B cell (primary cell): ENCODE measurements at places on chromosomes 6 and 20. TPM values are rescaled to one million over a fixed set of nuclear protein-coding genes. Genes with fewer than 3 reads are reported as not detected.

DNA sequence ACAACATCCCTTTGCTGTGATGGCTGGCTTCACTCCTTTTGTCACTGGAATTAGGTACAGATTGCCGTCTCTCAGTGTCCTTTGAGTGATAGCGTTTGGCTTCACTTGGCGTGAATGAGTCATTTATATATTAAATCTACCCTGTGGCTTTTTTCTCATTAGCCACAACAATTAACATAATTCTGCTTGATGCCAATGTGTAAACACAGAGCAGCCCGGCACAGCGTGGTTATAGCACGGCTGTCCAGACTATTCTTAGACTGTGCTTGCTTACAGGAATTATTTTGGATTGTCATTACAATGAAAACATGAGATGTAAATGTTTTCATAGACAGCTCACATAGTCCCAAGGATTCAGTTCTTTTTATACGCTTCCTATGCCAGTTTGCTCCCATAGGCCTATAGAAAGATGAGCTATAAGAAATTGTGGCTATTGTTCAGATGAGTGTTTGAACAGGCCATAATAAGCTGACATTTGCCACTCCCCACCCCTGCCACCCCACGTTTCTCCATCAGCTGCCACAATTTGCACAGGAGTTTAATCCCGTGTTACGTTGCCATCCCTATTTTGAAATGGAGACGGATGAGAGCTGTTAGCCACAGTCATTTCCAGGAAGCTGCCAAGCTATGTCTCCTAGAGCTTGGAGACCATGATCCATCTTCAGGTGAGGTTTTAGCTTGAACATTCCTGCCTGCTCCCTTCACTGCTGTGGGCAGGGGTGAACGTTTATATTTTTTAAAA is 65.9 kb downstream of the PPP1R14C start:
- DNase-seq: no peak

- DNase-seq: peak; percentile 82
Measured at GRCh38 chr6:29737707-29738630, 14.7 kb downstream of the HLA-F start.

PLCB4 gene
- not detected in 2 replicates for total RNA-seq

GRCh38 chr20:34322267-34323105 is 19.3 kb upstream of the AHCY start:
- no peak for DNase-seq

GRCh38 chr20:59314997-59315396 is 14.6 kb downstream of the EDN3 start:
- no peak for DNase-seq

GRCh38 chr6:11848852-11849731 is 70.5 kb upstream of the ADTRP start:
- no peak for DNase-seq

- peak; percentile 46 for DNase-seq
Measured at GRCh38 chr20:38723848-38724625, at the start of gene SLC32A1. Gene SLC32A1, plus strand, starts transcription at chr20:38724486. Its CDS starts 239 bp downstream, at chr20:38724725.

GRCh38 chr6:68994521-68994920 is 359.4 kb downstream of the ADGRB3 start:
- DNase-seq: no peak

DNA sequence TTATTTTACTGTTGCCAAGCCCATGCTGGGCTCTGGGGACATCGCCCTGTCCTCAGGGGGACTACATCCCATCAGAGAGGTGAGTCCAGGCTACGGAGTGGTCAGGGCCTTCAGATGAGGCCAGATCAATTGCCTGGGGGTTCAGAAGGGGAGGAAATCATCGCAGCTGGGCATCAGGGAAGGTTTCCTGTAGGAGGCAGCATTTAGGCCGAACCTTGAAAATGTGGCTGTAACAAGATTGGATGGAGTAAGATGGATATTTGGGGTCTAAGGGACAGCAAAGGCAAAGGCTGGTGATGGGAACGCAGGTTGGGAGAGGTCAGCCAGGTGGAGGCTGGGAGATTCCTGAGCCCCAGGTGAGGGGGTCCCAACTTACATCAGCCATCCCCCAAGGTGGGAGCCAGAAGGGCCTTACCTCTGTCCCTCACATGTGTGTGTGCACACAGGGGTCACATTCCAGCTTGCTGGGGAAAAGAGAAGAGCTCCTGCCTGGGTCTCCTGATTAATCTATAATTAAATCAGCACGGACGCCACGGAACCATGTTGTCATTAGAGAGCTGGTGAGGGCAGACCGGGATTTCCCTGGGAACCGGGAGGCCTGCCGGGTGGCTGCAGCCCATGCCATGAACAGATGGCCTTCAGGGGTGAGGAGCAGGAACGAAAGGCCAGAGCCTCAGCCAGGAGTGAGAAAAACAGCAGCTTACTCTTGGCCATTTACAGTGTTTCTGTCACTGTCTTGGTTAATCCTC is 30.5 kb upstream of the DLGAP4 start:
- no peak for DNase-seq

GRCh38 chr20:34604980-34605788 is 46.7 kb downstream of the MAP1LC3A start:
- DNase-seq: no peak

KCNK15 gene
- total RNA-seq: 0.17 TPM in 1 of 2 replicates, not detected in the other

DNA sequence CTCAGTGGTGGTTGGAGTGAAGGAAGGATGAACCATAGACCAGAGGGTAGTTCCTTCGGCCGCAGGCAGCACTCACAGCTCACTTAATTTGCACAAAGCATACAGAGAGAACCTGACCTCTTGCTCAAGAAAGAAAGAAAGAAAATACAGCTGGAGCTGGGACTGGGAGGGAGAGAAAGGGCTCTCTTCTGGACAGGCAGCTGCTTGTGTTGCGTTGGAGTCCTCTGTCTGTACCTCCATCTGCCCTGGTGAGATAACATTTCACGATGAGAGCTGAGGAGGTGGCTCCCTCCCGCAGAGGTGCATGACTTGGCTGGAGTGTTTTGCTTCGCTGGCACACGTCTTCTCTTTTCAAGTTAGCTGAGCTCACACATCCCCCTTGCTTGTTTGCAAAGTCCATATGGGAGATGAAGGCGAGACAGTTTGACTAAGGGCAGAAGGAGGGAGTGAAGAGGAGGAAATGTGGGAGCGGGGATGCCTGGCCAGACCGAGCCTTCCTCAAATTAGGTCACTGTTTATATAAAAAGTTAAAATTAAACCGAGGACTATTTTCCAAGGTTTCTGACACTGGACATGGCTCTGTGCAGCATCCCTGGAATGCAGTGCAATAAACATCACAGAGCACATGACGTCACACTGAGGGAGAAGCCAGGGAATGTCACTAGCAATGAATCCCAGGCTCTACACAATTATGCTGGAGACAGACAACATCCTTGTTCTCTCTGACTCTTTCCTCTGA is 359.4 kb downstream of the CD83 start:
- no peak for DNase-seq

MCCD1 gene
- total RNA-seq: not detected in 2 replicates

DNA sequence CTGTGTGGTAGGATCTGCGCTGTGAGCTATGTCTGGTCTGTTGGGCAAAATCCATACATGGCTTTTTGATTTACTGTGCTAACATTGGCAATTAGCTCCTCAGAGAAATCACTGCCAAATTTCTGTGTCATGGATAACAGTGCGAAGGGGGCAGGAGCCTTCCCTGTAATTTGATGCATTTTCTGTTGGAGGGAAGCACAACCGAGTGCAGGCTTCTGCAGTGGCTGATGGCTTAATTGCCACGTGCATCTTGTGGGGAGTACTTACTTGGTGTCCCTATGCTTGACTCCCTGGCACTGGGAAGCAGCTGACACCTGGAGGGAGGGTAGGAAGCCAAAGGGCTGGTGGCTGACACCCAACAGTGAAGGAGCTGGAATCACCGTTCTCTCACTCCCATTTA is 99.3 kb upstream of the PROKR2 start:
- no peak for DNase-seq

MED23 gene
- 55.4 and 57.1 TPM in 2 replicates for total RNA-seq

GRCh38 chr6:81476881-81477280 is 275.6 kb downstream of the TENT5A start:
- no peak for DNase-seq

- no peak for DNase-seq
Measured at GRCh38 chr20:9256393-9256792, 187.5 kb downstream of the PLCB4 start.

GRCh38 chr6:13101985-13102384 is 226.4 kb downstream of the TBC1D7 start:
- no peak for DNase-seq

DNA sequence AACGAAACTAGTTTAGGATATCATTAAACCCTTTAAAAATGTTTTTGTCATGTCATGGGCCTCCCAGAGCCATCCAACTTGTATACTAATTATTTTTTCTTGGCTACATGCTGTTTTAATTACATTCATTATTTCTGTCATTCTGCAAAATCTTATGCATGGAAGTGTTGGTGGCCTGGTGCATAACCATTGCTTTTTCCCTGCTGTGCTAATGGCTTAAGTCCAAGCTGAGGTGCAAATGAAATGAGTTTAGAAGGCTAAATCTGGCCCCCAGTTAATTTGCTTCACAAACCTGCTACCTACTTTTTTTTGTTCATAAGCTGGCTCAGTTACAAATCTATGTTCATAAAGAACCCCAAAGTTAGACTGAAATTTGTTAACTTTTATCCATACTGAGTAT is 1249.9 kb downstream of the EPHA7 start:
- DNase-seq: no peak

DNA sequence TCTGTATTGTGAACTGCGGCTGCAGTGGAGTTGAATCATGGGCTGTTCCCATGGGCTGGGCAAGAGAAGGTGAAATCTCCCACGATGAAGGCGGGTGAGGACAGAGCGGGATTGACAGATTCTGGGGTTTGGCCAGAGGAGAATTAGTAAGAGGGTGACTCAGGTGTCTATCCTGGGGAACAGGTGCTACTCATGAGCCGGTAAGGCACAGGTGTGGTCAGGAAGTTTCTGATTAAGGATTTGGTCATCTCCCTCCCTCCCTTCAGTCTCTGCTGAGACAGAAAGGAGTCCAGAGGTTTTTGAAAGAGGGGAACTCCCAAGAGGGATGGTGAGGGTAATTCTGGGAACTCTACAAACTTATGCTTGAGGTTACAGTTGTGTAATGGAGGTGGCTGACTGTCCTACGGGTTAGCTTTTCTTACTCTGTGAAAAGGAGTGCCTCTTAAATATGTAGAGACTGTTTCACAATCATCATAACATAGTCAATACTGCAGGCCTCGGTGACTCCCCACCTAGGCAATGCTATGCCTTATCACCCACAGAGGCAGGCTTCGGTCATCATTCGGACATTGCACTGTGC is 31.5 kb downstream of the SERPINB1 start:
- no peak for DNase-seq

FAM209B gene
- total RNA-seq: 1.9 and 2.2 TPM in 2 replicates

- no peak for DNase-seq
Measured at GRCh38 chr6:1076531-1077459, 235.1 kb upstream of the FOXQ1 start.

DNA sequence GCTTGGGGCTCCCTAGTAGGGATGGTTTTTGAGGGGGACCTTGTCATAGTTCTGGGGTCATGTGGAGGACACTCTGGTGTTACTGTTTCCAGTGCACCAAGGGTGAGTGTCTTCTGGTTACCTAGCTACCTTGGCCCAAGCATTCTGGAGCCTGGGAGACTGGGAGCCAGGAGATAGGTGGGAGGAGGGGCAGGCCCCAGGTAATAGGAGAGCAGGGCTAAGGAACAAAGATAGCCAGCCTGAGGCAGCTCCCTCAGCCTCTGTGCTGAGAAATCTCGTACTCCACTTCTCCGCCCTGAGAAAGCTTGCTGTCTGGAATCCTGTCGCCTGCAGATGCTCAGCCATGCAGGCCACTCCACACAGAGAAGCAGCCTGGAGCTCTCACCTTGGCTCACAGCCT is 8.3 kb upstream of the ENTPD6 start:
- DNase-seq: no peak

- no peak for DNase-seq
Measured at GRCh38 chr6:79694156-79694555, 63.0 kb downstream of the SH3BGRL2 start.

DNA sequence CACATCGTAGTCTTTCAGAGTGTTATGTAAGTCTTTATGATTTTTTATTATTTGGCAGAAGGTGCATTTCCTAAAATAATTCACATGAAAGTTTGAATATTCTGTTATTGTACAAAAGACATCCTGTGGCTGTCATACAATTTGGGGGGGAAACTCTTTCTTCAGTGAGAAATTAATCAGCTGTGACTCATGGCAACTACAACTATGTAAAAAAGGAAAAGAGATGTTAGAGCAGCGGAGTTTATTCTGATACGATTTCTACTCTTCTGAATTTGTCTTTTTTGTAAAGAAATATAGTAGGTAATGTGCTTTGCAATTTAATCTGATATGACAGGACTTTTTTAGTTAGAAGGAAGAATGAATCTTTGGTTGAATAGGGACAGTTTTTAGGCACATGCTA is 14.2 kb downstream of the COL19A1 start:
- peak; percentile 70 for DNase-seq

DNA sequence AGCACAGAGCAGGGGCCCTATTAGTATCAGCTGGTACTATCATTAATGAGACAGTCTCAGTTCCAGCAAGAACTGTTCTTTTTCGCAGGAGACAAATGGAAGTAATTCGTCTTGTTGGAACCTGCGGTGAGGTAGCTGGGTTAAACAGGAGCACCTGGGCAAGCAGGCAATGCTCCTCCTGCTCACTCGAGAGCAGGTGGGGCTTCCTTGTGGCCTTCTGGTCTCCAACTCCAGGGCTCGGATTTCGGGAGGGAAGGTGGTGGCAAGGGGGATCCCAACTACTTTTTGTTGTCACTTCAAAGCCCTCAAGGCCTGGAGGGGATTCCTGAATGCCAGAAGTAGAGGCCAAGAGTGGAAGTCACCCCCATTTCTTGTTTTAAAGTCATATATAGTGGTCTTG is 1.3 kb upstream of the SPEF1 start:
- no peak for DNase-seq

RFX6 gene
- total RNA-seq: not detected in 2 replicates

DNA sequence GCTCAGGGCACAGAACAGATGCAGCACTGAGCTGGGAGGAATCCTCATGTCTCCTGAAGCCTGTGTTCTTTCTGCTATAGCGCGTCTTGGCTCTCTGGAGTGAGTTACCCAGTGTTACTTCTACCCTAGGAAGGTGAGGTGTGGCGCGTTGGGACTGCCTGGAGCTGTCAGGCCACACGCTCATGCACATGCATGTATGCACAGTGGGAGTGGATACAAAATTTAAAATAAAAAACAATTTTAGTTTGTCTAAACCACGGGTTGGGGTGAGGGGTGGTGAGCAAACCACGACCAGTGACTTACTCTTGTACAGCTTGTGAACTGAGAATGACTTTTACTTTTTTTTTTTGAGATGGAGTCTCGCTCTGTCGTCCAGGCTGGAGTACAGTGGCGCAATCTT is 298.6 kb upstream of the SUPT3H start:
- DNase-seq: no peak

- DNase-seq: no peak
Measured at GRCh38 chr6:156427345-156427744, 349.8 kb upstream of the ARID1B start.

DNA sequence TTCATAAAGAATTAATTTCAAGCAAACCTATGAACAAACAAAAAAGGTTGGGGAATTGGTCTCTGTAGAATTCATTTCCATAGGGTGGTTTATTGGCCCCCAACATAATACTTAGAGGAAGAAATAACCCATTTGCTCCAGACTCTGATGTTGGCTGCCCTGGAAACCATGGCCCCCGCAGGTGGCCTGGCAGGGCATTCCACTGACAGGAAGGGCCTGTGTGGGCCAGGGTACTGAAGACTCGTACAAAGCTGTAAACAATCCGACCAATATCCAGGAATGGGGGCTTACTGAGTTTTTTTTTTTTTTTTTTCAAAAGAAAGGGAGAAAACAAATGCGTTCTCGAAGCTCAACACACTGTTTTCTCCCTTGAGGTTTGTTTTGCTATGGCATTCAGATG is 59.5 kb downstream of the CLIC5 start:
- DNase-seq: no peak
